ENCODE measurements at places on chromosomes 5 and 9.
A peak's percentile ranks its signal among the peaks of the same experiment; 100 is the strongest.

DNA sequence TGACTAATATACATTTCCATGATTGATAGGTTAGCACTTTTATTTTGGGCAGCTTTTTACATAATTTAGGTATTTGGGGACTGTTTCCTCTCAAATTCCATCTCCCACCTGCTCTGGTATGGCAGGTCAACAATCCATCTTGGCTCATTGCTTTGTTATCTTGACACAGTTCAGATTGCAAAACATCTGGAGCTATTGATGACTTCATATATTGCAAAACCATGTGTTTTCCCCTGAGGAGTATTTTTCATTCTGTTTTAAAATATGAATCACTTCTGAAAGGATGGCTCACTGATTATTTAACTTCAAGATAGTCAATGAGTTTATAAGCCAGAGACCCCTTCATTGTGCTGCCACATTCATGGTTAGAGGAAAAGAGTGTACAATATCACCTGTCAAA is 1206.0 kb upstream of the C9orf72 start:
- DNase-seq: no peak

DNA sequence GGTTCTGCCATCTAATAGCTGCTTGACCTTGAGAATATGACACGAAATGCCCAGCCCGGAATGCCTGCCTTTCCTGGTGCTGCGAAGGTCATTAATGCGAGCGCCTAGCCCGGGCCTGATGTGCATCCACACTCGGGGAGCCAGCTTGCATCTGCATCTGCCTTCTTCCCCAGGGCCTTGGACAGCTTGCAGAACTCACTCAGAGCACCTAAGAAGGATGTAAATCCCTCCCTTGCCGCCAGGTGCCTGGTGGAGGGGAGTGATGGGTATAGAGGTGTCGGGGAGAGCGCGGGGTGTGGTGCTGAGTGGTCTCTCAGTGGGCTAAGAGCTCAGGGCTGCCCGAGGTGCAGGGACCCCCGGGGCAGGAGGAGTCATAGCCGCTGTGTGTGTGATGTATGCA is 127.2 kb downstream of the MRPL36 start:
- DNase-seq: no peak

DNA sequence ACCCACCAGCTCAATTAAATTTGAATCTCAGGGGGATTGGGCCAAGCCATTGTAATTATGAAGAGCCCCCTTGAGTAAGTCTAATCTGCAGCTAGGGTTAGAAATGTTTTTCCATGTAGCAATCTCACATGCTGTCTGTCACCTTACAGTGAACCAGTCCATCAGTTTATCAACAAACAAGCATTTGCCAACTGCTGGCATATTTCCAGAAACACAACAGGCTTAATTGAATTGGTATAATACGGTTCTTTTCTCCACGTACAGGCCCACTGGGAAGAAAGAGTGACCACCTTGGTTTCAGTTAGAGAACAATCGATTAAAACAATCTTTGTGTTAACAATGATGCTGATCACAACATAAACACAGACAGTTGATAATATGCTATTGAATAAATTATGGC is 67.4 kb downstream of the NSUN2 start:
- no peak for DNase-seq

DNA sequence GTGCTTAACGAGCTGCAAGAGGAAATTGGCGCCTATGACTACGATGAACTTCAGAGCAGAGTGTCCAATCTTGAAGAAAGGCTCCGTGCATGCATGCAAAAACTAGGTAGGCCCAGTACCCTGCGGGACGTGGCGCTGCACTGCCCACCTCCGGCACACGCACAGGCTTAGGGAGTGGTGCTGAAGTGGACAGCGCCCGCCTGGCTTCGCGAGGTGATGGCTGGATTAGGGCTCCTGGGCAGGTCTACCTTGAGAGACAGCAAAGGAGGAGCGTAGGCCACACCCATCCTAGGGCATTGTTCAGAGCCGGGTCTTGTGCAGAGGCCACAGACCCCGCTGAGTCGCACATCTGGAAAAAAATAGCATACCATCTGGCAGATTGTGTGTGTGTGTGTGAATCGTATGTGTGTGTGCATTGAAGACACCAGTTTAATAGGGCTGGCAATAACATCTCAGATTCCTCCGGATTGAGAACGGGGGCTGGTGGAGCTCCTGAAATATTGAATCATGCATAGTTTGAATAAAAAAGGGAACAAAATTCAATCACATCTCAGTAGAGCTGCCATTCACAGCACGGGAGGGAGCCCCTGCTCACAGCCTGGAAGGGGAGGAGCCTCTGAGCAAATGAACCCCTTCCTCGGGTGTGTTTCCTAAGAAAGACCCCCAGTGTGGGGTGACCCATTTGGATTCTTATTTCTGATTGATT is 11.1 kb downstream of the OLFM1 start:
- DNase-seq: peak; percentile 25

GRCh38 chr5:33023649-33024048 is 312.5 kb downstream of the NPR3 start:
- peak; percentile 29 for DNase-seq

DNA sequence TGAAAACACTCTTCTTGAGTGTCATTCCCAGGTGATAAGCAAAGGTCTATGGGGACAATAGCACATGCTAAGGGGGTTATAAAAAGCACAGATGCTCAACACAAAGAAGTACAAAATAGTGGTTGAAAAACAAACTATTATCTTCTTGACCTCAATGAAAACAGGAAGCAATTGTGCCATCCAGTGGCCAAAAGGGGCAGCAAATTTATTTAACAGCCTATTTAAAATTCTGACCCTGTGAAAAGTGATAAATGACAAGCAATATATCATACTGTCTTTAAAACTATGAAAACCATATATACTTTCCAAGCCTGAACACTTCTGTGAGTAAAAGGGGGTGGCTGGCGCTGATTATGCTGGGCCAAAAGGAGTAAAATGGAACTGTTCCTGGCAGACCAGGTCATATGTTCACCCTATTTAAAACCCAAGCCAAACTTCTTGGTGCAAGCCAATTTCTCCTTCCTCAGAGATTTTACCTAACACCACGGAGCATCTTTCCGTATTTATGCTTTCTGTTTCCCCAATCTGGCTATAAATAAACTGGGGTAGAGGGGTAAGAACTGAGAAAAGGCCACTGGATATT is 29.7 kb downstream of the TEX10 start:
- DNase-seq: peak; percentile 74

DNA sequence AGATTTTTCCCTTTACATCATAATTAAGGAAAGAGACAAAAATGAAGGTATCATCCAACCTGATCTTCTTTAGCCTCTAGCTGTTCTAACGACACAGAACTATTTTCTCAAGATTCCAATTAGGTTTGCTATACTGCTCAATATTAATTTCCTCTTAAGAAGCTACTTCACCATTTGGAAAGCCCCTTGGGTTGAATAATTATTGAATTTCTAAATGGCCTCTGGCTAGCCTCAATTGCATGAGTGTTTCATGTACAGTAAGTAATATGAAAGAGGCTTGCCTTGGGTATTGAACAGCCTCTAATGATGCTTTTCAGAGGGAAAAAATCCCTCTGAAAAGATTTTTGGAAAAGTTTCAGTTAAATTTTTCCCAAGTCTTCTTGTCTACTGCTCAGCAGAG is 3.7 kb upstream of the MOB3B start:
- DNase-seq: no peak

DNA sequence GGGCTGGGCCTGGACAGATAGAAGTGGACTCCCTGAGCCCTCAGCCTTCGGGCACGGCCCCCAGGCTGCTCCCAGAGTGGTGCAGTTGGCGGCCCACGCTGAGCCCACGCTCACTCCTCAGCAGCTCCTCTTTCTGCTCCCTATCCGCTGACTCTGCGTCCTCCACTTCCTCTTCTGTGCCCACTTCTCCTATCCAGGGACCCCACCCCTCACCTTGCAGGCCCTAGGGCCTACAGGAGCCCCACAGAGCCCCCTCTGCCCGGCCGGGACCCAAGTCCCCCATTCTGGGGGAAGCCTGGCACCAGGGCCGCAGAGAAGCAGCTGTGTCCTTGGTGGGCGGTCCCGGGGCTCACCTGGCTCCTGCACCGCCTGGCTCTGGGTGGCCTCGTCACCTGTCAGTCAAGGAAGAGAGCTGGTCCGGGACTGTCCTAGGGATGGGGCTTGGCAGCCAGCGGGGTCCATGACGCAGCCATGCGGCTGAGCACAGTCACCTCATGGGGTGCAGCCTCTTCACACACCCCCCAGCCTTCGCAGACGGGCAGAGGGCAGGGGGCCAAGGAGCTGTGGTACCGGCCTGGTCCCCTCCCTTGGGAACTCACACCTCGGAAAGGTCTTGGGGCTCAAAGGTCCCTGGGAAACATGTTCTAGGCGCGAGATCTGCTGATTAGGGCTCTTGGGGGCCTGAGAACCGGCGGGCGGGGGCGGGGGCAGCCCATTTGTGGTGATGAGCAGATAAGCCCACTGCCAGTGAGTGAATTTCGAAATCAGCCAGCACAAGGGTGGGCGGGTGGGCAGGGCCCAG is 5.4 kb upstream of the NRARP start:
- DNase-seq: no peak

- no peak for DNase-seq
Measured at GRCh38 chr5:177550122-177550521, 4.2 kb downstream of the FAM193B start.

DNA sequence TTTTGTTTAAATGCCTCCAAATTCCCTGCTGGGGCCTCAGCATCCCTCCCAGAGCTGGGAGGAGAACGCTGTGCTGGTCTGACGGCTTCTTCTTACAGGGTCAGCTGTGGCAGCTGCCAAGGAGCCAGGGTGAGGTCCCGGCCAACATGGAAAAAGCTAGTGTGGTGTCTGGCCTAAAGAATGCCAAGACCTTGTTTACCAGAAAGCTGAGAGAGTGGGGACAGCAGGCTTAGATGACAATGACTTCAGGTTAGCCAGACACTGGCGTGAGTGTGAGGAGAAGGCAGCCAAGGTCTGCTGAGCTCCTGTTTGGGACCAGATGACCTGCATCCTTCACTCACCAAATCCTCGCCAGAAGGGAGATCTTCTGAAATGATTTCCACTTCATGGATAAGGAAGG is 112.5 kb downstream of the CRB2 start:
- DNase-seq: no peak

DNA sequence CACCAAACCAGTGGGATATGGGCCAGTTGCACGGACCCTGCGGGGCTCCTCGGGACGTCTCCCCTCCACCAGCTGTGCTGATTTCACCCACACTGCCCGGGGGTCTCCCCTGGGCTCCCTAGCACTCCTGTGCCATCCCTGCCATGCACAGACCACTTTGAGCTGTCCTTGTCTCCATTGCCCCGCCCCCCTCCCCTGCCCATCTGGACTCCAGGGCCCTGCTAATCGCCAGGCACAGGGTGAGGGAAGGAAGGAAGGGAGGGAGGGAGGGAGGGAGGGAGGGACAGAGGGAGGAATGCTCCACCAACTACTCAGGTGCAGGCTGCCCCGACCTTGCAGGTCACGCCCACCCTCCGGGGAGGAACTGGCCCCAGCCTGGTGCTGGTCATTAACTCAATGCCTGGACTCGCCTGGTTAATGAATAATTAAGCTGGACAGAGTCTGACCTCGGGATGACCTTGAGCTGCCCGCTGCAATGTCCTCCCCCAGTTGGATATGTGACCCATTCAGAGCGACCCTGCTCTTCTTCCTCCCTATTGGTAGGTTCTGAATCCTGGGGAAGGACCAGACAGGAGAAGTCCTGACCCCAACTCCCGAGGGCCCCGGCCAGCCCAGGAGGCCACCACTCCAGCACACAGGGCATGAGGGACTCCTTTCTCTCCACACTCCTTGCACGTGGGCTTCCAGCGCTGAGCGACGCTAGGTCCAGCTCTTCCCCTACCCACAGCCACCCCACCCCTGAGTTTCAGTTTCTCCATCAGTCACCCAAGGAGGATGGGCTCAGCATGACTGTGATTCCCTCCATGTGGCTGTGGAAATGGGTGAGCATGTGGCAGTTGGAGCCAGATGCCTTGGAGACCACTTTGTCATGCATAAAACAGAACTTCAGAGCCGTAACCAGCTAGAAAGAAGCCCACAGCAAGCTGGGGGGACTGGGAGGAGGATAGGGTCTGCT is 62.1 kb downstream of the C9orf50 start:
- no peak for DNase-seq

DNA sequence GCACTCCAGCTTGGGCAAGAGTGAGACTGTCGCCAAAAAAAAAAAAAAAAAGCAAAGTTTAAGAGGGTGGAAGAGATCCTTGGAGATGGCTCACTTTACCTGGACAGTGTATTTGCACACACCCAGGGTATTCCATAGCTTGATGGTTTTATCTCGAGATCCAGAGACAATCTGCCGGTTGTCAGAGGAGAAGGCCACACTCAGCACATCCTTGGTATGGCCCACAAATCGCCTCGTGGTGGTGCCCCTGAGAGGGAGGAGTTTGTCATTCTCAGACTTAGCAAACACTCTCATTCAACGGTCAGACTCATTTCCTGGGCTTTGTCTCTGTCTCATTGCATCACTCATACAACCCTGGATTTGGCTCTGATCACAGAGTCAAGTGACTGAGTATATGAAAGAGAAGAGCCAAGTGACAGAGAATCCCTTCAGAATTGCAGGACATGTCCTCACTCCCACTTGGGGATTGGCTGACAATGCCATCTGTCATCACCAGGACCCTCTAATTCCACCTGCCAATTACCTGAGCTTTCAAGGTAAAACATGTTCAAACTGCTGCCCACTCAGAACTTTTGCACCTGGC is 2.2 kb downstream of the RACK1 start:
- peak; percentile 69 for DNase-seq

DNA sequence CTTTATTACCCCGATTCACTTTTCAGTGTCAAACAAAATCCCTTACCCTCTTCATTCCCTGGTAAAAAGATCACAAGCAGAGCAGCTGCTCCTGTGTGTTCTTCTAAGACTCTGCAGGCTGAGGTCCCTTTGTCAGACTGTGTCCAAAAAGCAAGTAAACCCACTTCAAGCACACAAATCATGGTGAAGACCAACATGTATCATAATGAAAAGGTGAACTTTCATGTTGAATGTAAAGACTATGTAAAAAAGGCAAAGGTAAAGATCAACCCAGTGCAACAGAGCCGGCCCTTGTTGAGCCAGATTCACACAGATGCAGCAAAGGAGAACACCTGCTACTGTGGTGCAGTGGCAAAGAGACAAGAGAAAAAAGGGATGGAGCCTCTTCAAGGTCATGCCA is 34.5 kb downstream of the CREBRF start:
- DNase-seq: no peak

- no peak for DNase-seq
Measured at GRCh38 chr9:130140706-130141105, 31.5 kb upstream of the NCS1 start.

DNA sequence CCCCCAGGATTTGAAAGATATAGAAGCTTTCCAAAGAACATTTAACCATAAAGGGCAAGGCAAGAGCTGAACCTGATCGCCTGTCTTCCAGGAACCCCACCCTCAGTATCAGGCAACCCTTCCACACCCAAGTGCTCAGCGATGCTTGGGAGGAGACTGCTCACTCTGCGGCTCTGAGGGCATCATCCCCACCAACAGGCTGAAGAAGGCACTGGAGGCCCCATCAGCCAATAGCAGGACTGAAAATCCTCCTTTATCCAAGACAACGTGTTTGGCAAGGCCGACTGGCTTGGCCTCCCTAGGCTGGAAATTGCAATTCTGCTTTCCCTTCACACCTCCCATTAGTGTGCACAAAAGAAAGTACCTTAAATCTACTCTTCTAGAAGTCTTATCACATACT is 1.4 kb upstream of the PPP2CA start:
- peak; percentile 8 for DNase-seq
